ENCODE measurements at places on chromosomes 13 and 19.

- no peak for DNase-seq
Observed at GRCh38 chr19:39916851-39917396, 17.5 kb downstream of the FCGBP start.

DNA sequence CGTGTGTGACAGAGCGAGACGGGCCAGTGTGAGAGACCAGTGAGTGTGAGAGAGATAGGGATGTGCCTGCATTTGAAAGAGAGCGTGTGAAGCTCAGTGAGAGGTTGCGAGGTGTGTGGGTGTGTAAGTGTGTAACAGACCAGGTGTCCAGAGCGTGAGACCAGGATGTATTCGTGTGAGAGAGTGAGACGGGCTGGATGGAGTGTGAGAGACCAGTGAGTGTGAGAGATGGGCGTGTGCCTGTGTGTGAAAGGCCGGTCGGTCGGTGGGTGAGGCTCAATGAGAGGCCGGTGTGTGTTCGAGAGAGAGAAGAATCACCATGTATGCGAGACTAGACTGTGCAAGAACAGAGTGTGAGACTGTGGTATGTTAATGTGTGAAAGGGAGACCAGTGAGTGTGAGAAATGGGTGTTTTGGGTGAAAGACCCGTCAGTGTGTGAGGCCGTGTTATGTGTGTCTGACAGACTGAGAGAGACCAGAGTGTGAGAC lies 679 bp downstream of the ZNF471 start:
- DNase-seq, result no peak

DNA sequence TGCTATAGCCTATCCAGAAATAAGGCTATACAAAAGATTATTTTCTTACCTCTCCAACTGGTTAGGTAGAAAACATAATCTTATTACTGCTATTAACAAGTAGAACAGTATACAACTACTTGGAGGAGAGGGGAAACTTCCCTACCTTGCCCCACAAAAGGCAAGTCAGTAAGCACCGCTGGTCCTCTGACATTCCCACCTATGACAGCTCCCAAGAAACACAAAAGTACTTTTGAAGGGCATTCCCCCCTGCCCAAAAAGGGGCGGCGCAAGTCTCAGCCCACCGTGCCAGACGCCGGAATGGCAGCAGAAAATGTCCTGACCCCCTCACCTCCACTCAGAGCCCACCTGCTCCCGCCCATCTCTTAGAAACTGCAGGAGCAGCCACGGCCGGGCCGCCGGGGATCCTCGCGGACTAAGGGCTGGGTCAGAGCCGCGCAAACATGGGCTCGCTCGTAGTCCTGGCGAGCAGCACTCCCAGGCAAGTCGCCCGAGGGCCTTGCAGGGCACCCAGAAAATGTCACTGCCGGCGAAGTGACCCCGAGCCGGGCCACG lies 437 bp downstream of the SUCLA2 start:
- no peak for DNase-seq

GRCh38 chr19:33212436-33213172 lies 13.0 kb downstream of the SLC7A10 start:
- no peak for DNase-seq

Measured in stimulated activated CD4-positive, alpha-beta T cell treated with anti-CD3 and anti-CD28 coated beads, TNF-alpha, amount 100 ng/mL, for 1 hour (primary cell).